ENCODE measurements at places on chromosomes 3 and 15. TPM values are rescaled to one million over a fixed set of nuclear protein-coding genes. Genes with fewer than 3 reads are reported as not detected.

KNG1 gene
- not detected for total RNA-seq

SPINK8 gene
- total RNA-seq: not detected

IL12A gene
- 0.30 TPM for total RNA-seq

DNA sequence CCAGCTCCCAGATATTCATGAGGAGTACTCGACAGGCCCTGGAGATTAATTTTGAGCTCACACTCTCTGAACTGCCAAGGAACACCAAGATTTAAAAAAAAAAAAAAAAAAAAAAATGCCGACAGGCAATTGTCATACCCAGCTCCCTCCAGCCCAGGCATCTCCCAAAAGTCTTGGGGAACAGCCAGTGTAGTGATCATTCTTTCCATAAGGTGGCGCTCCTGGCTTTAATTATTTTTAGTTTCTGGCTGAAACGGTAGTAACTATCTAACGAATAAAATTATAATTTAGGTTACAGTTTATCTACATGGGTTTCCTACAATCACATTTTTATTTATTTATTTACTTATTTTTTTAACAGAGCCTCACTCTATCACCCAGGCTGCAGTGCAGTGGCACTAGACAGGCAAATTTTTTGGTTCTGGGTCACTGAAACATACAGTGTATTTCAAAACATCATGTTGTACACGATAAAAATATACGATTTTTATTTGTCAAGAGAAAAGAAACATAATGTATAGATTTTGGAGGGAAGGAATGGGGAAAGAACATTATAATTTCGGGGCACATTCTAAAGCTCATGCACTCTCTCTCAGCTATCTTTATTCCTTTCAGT lies 157.3 kb downstream of the ADAMTS9 start:
- DNase-seq: peak; percentile 49

CCDC39 gene
- total RNA-seq: not detected

Measured in skin of body (tissue), 3 donors.